ENCODE measurements at places on chromosomes 12 and 14.

- DNase-seq = no peak
- H3K27me3 ChIP-seq = no peaks in the 10 kb centered on the region
- H3K4me3 ChIP-seq = no peak overlapping the region
- peaks cover 5% of the 10 kb centered on the region for H3K4me1 ChIP-seq
These were observed 32.1 kb upstream of the NR2C1 start for GRCh38 chr12:95105540-95105939.

DNA sequence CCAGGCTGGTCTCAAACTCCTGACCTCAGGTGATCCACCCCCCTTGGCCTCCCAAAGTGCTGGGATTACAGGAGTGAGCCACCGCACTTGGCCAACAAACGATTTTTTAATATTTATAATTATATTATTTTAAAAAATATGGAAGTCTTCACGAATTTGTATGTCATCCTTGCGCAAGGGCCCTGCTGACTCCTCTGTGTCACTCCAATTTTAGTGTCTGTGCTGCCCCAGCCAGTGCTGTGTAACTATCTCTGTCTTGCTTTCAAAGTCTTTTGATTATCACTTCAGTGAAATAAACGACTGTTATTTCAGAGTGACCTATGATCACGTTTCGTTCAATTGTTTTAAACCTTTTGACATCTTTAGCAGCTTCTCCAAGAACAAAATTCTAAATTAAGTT lies 13.1 kb upstream of the MMP17 start:
- peaks cover 2% of the 10 kb centered on the region for H3K27me3 ChIP-seq
- DNase-seq = no peak
- peaks cover 15% of the 10 kb centered on the region for H3K36me3 ChIP-seq
- H3K4me1 ChIP-seq = peaks cover 5% of the 10 kb centered on the region
- H3K27ac ChIP-seq = no peak overlapping the region

DNA sequence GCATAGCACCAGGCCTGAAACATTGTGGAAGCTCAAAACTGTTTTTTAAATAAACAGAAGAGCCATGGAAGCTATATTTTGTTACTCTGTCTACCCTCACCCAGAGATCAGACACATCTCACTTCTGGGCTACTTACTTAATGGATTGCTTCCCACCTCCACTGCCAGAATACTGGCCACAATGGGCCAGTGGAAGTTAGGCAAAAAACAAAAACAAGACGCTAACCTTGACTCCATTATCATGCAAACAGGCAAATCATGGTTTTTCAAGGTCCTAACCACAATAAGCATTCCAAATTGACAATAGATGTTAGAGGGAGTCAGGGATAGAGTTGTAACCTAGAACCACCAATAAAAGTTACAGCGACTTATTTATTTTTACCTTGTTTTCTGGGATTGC lies 52.7 kb upstream of the PTCSC3 start:
- DNase-seq = no peak
- no peaks in the 10 kb centered on the region for H3K36me3 ChIP-seq
- no peak overlapping the region for H3K4me3 ChIP-seq
- no peak overlapping the region for H3K27ac ChIP-seq
- H3K27me3 ChIP-seq = peaks cover 1% of the 10 kb centered on the region
- no peaks in the 10 kb centered on the region for H3K4me1 ChIP-seq

DNA sequence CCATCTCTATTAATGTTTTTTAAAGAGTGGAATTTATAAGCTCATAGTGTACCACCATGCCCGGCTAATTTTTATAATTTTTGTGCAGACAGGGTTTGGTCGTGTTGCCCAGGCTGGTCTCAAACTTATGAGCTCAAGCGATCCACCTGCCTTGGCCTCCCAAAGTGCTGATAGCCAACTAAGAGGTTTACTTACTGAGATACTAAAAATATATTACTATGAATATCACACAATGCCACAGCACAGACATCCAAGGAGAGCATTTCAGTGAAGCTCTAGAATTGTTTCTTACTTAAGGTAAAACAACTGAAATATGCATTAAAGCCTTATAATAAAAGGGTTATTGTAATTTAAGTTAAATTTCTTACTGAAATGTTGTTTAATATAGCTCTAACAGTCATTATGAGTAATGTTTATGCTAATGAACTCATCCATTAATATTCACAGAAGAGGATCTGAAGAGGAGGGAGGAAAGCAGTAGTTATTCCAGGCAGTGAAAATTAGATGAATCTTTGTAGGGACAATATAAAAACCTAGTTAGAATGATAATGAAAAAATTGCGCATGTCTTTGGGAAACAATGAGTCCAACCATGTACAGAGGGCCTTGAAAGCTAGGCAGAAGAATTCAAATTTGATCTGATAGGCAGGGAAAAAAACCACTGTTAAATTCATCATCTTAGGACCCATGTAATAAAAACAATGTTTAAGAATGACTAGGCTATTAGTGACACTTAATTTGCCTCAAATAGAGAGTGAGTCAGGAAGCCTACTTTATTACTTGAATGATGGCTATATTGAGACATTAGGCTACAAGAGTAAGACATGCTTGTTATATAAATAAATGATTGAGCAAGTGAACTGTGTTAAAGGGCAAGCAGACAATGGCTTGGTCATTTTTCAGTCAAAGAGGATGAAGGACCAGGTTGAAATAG lies 99.2 kb downstream of the SLC41A2 start:
- H3K36me3 ChIP-seq = no peaks in the 10 kb centered on the region
- no peak for DNase-seq
- H3K27me3 ChIP-seq = no peaks in the 10 kb centered on the region
- no peaks in the 10 kb centered on the region for H3K4me1 ChIP-seq
- no peak overlapping the region for H3K27ac ChIP-seq
